Neural progenitor cell (in vitro differentiated cells): ENCODE measurements at places on chromosomes 1 and 21. TPM values are rescaled to one million over a fixed set of nuclear protein-coding genes. Genes with fewer than 3 reads are reported as not detected.

Gene SPATA46
- total RNA-seq: not detected in 2 replicates

Gene DMRTA2
- 0.46 TPM in 1 of 2 replicates, not detected in the other for total RNA-seq

Gene ADIPOR1
- total RNA-seq: 54.6 and 67.0 TPM in 2 replicates

Gene ZMYND12
- 1.3 and 2.1 TPM in 2 replicates for total RNA-seq

Gene LINGO4
- total RNA-seq: not detected in 2 replicates

Gene TTC22
- total RNA-seq: not detected in 2 replicates

Gene KCNA2
- 0.04 and 0.09 TPM in 2 replicates for total RNA-seq

Gene MYCL
- 21.8 and 39.8 TPM in 2 replicates for total RNA-seq

Gene PDE9A
- total RNA-seq: 40.2 and 41.0 TPM in 2 replicates

Gene LEMD1
- 15.0 and 79.0 TPM in 2 replicates for total RNA-seq

Gene NOS1AP
- 2.4 and 5.9 TPM in 2 replicates for total RNA-seq

Gene LORICRIN
- not detected in 2 replicates for total RNA-seq

Gene FAM72C
- total RNA-seq: 8.1 and 14.8 TPM in 2 replicates
